ENCODE measurements at places on chromosomes 5 and 9.

DNA sequence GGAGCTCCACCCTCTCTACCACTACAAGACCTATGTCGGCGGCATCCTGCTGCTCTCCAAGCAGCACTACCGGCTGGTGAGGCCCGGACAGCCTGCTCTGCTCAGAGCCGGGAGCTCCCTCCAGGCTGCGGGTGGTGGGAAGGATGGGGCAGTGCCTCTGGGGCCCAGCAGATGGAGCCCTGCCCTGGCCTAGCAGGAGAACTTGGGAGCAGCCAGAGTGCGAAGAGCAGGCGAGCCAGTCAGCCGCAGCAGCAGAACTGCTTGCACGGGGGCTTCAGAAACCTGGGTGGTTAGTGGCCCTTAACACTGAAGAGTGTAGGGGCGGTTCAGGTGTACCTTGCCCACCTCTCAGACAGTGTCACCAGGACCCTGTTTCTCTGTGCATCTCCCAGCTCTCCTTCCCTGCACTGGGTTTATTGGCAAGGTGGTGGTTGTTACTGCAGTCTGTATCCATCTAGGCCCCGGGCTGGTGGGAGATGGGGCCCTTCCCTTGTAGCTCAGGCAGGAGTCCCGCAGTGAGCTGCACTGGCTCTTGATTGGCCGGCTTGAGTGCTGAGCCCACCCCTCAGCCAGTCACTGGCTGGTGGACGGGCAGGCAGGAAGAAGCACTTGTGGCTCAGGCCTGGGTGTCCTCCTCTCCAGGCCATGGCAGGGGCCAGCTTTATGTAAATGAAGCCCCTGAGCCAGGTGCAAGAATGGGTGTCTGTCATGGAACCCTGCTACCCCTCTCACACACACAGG is 7.7 kb downstream of the B4GALT7 start:
- DNase-seq: peak; percentile 31

GRCh38 chr9:84922051-84922450 is 252.5 kb downstream of the NTRK2 start:
- no peak for DNase-seq

- no peak for DNase-seq
Measured at GRCh38 chr5:7668161-7668560, 182.8 kb downstream of the CFAP90 start.

DNA sequence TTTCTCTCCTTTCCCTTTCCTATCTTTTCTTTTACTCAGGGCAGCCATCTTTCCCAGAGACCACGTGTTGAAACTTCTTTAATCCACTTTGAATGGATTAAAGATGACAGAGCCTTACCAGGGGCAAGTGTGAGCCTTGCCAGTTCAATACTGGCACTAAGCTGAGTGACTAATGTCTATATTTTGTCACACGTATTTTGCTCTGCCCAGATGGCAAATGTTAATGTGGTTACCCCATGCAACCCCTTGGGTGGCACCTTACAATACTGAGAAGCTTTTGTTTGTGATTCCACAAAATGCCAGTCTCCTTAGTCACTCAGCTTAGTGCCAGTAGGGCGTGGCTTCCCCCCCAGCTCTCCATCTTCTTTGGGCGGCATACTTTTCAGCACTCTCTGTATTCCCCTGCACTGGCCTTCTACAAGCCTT is 24.8 kb downstream of the ANXA1 start:
- DNase-seq: no peak

GRCh38 chr5:81020478-81021167 is 60.5 kb downstream of the RASGRF2 start:
- peak; percentile 42 for DNase-seq

DNA sequence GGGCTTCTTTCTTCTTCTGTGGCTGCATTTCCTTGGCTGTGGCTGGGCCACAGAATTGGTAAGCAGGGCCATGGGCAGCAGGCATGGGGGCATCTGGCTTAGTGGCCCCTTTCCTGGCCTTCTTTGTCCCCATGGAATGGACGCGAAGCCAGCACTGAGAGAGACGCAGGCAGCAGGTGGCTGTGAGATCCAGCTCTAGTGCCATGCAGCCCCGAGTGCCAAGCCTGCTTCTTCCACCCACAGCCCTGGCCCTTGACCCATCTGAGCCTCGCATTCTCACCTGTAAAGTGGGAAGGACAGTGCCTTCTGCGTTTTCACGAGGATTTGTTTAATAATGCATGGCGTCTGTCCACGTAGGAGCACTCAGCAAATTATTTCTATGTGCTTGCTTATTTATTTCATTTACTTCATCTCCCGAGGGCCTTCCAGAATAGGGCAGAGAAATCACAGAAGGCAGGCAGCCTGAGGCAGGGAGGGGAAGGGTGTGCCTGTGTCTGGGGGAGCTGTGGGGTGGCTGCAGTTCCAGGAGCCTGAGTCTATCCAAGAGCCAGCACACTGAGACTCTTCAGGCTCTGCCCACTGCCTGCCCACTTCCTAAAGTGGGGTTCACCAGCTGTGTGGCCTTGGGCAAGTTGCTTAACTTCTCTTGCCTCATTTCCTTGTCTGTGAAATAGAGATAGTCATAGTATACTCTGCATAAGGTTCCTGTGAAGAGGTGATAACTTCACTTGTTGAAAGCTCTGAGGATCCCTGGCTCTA is 55.2 kb downstream of the NTNG2 start:
- DNase-seq: no peak

- DNase-seq: peak; percentile 47
Measured at GRCh38 chr5:16736158-16736995, 119.6 kb upstream of the RETREG1 start.

- no peak for DNase-seq
Measured at GRCh38 chr5:173831196-173831914, 56.8 kb upstream of the CPEB4 start.

DNA sequence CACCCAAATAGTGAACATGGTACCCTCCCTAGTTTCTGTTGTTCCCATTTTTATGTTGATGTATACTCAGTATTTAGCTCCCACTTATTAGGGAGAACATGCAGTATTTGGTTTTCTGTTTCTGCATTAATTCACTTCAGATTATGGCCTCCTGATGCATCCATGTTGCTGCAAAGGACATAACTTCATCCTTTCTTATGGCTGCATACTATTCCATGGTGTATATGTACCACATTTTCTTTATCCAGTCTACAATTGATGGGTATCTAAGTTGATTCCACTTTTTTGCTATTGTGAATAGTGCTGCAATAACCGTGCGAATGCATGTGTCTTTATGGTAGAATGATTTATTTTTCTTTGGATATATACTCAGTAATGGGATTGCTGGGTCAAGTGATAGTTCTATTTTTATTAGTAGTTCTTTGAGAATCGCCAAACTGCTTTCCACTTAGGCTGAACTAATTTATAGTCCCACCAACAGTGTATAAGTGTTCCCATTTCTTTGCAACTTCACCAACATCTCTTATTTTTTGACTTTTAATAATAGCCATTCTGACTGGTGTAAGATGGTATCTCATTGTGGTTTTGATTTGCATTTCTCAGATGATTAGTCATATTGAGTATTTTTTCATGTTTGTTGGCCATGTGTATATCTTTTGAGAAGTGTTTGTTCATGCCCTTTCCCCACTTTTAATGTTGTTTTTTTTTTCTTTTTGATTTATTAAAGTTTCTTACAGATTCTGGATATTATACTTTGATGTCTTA is 79.6 kb downstream of the SMIM15 start:
- no peak for DNase-seq

- DNase-seq: no peak
Measured at GRCh38 chr9:97389249-97389648, 22.6 kb upstream of the TDRD7 start.

GRCh38 chr5:156367597-156367996 is 40.6 kb downstream of the SGCD start:
- DNase-seq: peak; percentile 29

DNA sequence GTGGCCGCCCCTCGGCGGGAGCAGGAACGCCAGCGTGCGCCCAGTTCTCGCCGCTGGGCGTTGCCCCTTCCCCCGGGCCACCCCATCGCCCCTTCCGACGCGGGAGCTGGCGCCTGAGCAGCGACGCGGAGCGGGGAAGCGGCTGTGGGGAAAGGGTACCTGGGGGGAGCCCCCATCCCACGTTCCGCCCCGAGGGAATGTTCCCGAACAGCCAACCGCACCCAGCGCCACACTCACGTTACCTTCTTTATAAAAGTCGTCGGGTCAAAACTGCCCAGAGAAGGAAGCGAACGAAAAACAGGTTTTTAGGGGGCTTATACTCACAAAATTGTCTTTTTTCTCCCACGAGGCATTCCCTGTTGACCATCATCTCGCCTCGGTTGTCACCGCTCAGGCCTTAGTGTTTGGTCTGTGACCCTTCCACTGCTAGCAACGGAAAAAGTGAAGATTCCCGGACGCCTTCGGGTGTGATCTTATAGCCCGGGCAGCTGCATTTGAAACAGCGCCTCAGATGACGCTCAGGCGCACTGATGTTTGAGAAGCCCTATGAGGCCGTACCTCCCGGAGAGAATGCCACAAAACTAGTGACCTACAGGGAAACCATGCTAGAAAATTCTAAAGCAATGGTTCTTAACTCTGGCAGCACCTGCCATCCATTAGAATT is 475 bp upstream of the GOLM1 start:
- no peak for DNase-seq

DNA sequence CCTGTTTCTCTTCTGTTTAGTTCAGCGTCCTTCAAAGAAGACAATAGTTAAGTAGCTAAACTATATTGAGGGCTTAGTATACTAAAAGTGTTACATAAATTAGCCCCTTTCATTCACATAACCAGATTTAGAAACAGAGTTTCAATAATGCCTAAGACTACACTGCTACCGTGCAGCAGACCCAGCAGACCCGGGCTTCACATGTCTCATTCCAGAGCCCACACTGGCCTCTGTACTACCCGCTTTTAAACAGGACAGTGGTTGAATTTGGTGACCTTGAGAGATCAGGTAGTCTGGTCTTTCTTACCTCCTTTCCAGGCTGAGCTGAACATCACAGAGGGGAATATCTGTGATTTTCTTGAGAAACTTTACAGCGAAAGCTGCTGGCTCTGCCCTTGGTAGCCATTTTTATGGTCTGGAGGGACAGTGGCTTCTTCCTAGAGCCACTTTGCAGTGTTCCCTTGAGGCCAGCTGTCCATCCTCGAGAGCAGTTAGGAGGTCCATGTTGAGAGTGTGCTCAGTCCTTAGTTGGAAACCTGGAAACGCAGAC is 56.5 kb downstream of the SLC22A5 start:
- no peak for DNase-seq

- no peak for DNase-seq
Measured at GRCh38 chr5:133494232-133494922, 118.0 kb downstream of the FSTL4 start.

GRCh38 chr5:7638456-7638855 is 212.5 kb downstream of the CFAP90 start:
- no peak for DNase-seq

- DNase-seq: no peak
Measured at GRCh38 chr5:14825977-14826376, 45.6 kb downstream of the ANKH start.

DNA sequence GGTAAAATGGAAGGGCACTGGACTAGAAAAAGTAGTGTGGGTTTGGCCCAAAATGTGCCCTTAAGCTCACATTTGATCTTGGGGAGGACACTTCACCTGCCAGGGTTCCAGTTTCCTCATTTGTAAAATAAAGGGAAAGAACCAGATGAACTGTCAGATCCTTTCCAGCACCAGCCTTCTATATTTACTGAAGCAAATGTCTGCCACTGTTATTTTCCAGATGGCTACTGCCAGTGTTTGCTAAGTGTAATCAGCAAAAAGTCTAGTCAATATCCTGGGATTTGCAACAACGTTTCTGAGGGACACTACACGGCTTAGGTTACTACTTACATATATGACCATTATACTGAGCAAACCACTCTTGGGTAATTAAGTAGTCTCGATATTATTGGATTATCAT is 340.3 kb downstream of the KCNN2 start:
- DNase-seq: no peak

- no peak for DNase-seq
Measured at GRCh38 chr9:87498046-87498810, 561 bp downstream of the DAPK1 start.

DNA sequence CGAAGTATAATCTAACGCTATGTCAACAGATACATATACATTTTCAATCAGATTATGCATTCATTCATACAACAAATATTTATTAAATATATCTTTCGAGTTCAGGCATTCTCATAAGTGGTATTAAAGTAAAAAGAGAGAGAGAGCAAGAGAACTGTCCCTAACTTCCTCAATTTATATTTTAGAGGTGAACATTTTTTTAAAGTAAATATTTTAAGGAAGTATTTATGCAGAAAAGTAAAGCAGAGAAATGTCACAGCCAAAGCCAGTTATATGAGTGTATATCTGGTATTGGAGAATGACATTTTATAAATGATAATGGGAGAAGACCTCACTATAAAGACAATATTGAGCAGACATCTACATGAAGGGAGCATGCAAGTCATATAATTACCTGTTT is 667.3 kb upstream of the CDH9 start:
- no peak for DNase-seq

DNA sequence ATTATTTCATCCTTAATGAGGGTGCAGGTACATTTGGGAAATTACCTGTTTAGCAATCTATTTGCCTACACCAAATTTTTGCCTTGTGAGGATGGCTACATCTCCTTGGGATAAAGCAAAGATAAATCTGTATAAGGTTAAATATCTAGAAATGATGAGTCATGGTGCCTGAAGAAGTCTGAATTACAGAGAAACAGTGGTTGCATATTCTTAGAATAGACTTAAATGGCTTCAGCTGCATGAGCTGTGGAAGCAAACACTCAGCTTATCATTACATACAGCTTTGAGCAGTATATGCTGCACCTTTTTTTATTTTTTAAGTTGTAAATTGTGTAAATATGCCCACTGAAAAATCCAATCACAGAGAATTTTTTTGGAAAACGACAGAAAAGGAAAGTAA is 153.5 kb downstream of the RAPGEF6 start:
- DNase-seq: no peak

GRCh38 chr5:132280371-132281240 is 13.6 kb upstream of the SLC22A4 start:
- no peak for DNase-seq

- DNase-seq: no peak
Measured at GRCh38 chr9:95005278-95006143, 279.0 kb downstream of the AOPEP start.

DNA sequence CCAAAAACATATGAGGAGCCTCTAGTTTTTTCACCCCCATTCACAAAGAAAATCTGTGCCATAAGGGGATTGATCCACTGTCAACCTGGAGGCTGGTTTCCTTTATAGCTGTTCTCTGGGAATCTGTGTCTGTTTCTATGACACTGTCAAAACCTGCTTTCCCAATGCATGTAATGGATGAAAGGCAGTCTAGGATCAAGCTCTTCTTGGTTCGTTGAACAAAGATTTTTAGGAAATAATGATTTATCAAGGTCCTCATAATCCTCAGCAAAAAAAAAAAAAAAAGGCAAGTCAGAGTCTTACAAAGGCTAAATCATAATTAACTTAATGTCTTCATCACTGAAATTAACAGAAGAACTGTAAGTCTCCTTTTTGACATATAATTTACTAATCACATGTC is 16.0 kb downstream of the EPB41L4A start:
- DNase-seq: no peak

- DNase-seq: no peak
Measured at GRCh38 chr5:43997647-43998272, 391.5 kb downstream of the FGF10 start.

DNA sequence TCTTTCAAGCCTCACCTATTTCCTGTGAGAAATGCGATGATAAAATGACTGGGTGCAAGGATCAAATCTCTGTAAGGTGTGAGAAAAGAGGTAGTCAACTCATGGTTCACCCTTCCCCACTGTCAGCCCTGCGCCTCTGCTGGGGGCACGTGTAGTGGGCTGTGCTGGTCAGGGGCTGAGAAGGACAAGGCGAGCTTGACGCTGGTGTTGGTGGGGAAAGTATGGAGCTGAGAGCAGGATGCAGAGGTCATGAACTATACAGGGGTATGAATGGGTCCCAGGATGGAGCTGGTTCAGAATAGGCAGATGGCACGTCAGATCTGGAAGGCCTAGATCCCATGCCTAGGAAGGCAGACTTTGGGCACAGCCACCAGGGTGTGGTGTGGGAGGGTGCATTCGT is 20.6 kb downstream of the PITX1 start:
- no peak for DNase-seq
